Activated CD4-positive, alpha-beta T cell treated with anti-CD3 and anti-CD28 coated beads, Interleukin-2, amount 10 ng/mL, durations not matched to agents 7 days and 5 days (primary cell): ENCODE measurements at places on chromosomes 7 and 10.

- DNase-seq: peak; percentile 69
These were observed 61.8 kb downstream of the RASGEF1A start for GRCh38 chr10:43204943-43205671.

DNA sequence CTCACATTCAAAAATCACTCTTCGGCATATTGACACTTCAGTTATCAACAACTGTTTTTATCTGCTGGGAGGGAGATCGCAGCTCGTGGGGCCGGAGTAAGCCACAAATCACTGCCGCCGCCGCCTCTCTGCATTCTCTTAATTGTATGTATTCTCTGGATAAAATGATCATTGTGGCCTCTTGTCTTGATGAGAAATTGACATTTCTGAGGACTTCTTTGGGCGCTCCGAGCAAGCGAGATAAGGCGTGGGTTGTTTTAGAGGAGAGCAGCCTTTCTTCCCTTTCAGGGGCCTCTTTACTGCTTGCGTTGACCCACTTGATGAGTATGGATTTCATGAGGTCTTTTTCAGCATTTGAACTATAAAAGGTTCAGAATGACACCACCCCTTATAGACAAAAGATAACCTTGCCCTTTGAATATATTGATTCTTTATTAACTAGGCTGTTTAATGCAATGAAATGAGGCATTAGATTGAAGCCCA is 130.6 kb downstream of the EBF3 start:
- no peak for DNase-seq

GRCh38 chr10:33365871-33366411 is 31.5 kb upstream of the NRP1 start:
- DNase-seq: no peak

GRCh38 chr7:101861218-101861775 is 43.9 kb downstream of the CUX1 start:
- no peak for DNase-seq

- DNase-seq: no peak
These were observed 3.3 kb upstream of the DIP2C start for GRCh38 chr10:692682-693351.

DNA sequence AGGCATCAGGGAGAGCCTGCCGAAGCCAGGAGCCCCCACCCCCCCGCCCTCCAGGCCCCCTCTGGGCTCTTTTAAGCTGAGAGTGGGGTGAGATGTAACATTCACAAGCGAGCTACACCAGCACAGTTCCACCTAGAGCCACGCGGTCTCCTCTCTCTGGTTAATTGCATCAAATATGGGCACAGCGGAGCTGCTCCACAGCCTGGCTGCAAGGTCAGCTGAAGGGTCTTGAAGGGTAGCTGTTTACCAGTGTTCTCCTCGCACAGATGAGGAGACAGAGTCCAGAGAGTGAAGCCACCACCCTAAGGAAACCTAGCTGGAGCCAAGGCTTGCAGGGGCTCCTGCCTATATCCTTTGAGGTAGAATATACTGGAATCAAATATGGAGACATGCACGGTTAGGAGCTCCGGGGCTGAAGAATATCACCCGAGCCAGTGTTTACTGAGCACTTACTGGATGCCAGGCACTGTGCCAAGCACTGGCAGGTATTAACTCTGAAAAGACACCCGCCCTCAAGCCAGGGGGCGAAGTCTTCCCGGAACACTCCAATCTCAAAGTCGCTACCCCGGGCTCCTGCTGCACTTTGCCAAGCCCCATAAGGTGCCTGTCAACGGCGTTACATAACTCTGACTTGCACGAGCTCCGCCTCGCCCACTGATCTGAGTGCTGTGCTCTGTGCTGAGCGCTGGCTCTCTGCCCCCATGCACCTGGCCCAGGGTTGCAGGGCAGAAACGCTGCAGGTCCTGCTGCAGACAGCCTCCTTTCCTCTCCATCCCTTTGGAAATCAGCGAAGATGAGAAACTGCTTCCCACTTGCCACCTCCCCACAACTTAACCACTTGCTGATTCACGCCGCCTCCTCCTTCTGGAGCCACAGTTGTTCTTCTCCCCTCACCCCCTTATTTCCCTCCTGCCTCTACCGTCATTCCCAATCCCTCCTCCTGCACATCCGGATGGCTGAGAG is 5.4 kb downstream of the CHST15 start:
- DNase-seq: no peak

DNA sequence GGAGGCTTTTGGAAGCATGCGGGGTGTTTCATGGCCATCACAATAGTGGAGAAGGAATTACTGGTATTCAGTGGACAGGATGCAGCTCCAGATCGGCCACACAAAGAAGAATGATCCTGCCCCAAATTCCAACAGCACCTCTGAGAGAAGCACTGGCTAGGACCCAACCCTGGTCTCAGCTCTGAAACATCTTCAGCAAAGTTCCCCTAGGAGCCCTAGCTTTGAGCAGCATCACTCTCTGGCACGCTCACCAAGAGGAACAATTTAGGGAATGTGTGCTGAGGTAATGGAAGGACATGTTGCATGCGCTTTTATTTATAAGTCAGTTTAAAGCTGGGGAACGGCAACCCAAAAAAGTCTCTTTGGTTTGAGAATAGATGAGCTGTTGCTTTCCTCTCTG is 5.5 kb upstream of the OPN1SW start:
- no peak for DNase-seq

GRCh38 chr10:91564026-91564425 is 68.8 kb downstream of the PPP1R3C start:
- no peak for DNase-seq

GRCh38 chr7:16661924-16662323 is 15.9 kb downstream of the BZW2 start:
- DNase-seq: no peak

- no peak for DNase-seq
These were observed 174.1 kb upstream of the YAE1 start for GRCh38 chr7:39392151-39392550.

DNA sequence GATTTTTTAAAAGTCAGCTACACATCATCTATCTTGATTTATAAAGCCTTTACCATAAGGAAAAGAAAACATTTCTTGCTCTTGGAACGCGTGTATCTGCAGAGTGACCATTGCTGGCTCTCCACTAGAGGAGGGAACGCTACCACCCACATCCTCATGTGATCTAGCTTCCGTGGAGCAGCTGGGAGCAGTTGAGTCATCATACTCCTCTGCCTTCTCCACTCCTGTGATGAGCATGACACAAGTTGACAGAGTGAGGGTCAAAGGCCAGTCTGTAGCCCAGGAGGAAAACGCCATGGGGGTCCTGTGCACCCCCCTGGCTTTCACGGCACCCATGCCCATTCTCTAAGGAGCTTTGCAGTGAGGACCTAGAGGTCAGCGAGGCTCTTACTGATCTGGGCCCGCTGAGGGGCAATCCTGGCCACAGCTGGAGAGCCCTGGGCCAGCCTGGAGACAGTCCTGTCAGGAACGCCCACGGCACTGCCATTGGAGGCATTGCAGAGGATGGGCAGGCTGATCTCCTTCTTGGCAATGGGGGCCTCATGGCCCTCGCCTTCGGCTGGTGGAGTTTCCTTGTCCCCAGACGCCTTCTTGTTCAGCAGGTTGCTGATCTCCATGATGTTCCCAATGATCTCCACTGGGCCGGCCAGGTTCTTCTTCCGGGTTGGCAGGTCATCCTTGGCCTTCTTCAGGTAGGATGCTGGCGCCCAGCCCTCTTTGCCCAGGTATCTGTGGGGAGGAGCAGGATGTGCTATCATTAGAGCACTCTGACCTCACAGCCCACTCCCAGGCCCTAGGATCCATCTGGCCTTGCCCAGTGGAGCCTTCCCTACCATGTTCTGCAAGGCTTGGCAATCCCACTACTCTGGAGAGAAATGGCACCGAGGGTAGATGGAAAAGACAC is 119.2 kb downstream of the NEURL1 start:
- no peak for DNase-seq

GRCh38 chr7:38017320-38017719 is 96.9 kb downstream of the EPDR1 start:
- DNase-seq: no peak

DNA sequence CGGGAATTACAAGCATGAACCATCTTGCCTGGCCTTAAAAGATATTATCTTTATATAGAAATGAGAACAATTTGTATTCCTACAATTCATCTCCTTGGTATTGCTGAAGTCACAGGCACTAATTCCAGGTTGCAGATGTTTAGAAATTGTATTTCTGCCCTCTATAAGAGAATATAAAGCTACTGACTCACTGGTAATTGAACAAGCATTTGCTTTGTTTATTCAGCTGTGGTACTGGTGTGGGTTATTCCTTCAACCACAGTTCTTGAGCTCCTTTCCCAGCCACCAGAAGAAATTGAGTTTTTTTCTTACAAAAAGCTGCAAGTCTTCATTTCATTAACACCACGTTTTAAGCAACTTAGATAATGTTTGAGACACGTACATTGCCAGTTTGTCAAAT is 29.0 kb upstream of the MPP7 start:
- no peak for DNase-seq
